Muscle of arm (tissue), 14 donors: ENCODE measurements at places on chromosomes 7 and 10. TPM values are rescaled to one million over a fixed set of nuclear protein-coding genes. Genes with fewer than 3 reads are reported as not detected.

GRCh38 chr7:158398750-158399149, 188.9 kb downstream of the PTPRN2 start:
- no peak for DNase-seq

DNA sequence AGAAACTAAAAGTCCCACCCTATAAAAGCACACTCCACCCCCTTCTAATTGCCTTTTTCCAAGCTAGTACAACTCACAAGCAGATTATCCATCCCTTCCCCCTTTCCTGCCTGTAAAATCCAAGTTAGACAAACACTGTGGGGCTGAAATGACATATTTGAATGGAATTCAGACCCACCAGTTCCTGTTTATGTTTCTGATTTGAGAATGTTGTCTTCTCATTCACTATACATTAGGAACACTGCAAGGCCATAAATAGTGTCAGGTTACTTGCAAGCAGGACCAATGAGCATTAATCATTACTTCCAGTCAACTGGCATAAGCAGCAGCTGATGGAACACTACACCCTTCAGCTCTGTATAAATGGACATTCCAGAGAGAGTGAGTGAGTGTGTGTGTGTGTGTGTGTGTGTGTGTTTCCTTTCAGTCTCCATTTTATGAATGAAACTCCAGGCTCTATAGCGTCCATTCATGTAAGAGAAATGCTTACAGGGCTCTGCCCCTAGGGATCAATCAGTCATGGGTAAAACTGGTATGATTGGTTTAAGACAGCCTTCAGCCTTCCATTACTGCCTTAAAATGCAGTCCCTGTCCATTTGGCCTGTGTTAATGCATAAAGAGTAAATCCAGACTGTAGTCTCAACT, 69.3 kb downstream of the ETV1 start:
- peak; percentile 84 for DNase-seq

ARMS2 gene
- polyA plus RNA-seq, result not detected

CCDC172 gene
- not detected for polyA plus RNA-seq

STOX1 gene
- polyA plus RNA-seq, result 2.3 TPM

MYL10 gene
- polyA plus RNA-seq, result 23.0 TPM

DNA sequence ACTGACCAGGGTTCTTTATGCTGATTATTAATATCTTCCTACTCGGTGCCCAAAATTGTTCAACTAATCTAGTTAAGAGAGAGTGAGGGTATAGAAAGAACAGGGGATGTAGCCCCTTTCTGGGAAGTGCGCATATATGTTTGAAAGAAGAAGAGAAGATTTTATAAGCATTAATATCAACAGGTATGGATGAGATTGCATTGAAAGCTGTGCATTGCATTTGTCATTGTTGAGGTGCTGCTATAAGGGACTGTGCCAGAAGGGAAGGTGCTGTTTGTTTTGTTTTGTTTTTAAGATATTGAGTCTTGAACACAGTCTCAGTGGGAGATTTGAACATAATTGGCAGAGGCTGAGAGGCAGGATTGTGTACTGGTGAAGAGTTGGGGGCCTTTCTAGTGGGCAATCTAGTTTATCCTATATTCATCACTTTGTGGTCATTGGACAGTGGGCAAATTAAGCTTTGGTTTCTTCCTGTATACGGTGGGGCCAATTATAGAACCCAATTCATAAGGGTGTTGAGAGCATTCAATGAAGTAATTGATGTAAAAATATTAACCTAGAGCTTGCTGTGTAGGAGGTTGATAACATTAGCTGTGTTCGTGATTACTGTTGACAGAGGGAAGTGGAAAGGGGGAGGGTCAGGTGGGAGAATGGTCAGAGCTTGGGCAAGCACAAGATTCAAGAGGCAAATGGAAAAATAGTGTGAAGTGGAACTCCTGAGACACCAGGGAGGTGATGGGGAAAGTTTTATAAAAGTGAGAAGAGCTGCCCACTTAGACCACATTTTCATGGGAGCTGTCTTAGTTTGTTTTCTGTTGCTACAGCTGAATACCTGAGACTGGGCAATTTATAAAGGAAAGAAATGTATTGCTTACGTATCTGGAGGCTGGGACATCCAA, 19.9 kb upstream of the PCGF5 start:
- no peak for DNase-seq

ANXA8L1 gene
- 5.9 TPM for polyA plus RNA-seq
